ENCODE measurements at places on chromosomes 1 and 21. TPM values are rescaled to one million over a fixed set of nuclear protein-coding genes. Genes with fewer than 3 reads are reported as not detected.

GRCh38 chr1:93087532-93087931, 8.4 kb downstream of the MTF2 start:
- DNase-seq, result no peak

DNA sequence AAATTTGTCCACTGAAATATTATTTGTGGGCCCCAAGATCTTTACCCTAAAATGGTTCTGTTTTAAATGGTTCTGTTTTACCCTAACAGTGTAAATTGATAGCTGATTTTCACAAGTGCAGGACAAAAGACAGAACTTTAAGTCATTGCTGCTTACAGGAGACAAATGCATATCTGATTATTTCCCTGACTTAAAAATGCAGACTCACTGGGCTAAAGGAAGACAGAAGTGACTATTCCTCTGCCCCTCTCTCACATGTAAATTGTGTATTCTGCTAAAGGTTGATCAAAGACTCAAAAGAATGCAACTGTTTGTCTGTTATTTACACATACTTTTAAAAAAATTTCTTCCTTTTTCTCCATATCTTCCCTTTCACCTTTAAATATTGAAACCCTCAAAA, 12.7 kb downstream of the FCRL5 start:
- no peak for DNase-seq

DNA sequence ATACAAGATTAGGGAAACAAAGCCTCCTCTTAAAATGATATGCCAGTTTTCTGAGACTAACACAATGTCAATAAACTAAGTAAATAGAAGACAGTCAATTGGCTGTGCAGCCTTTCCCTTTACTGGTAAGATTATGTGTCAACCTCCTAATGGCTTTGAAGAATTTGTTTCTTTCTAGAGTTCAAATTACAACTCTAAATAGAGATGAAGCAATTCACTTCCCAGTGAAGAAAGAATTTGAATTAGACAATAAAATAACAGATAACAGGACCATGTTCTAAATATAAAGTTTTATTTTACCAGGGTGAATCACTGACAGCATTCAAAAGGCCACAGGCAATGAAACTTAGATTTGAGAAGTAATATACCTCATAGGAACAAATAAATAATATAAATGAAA, 680.3 kb downstream of the PLA2G4A start:
- no peak for DNase-seq

- DNase-seq, result peak; percentile 77
Observed at GRCh38 chr1:10765734-10766478, 30.5 kb downstream of the CASZ1 start.

DNA sequence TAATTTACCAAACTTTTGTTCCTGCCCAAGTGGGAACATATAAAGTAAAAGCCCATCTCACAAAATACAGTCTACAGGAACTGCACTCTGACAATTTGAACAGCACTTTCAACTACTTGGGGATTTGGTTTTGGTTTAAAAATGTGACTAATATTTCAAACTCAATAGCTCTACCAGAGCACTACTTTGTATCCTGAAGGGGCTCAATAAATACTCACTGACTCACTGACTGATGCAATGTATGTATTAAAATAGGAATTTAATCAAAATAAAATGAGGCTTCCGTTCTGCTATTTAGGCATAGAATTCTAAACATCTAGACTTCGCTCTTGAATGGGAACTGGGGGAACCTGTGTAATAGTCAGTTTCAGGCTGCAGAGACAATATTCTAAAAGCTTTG, 21.9 kb downstream of the EFCAB14 start:
- DNase-seq, result no peak

DNA sequence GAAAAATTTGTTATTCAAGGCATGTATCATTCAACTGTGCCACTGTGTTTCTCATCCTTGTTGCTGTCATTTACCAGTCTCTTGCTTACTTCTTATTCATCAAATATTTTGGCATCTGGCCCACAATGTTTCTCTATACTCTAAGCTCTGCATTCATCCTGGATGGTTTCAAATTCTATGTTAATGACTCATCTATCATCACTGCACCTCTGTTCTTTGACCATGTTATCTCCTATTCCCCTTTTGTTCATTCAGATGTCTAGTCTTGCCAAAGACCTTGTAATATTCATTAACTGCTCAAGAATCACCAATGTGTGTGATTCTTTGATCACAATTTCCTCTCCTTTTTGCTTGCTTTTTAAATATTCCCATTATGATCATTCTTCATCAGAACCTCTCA, 54.6 kb upstream of the PRKACB start:
- no peak for DNase-seq

RNASEL gene
- 9.7 TPM for total RNA-seq
